Activated naive CD4-positive, alpha-beta T cell treated with Interleukin-2 at 50 U/mL for 16 hours (primary cell): ENCODE measurements at places on chromosomes 5 and 9.
A peak's percentile ranks its signal among the peaks of the same experiment; 100 is the strongest.

- DNase-seq = no peak
These were observed 269.9 kb downstream of the MAN2A1 start for GRCh38 chr5:109959652-109960051.

- no peak for DNase-seq
These were observed 10.5 kb upstream of the GDNF start for GRCh38 chr5:37850226-37850865.

DNA sequence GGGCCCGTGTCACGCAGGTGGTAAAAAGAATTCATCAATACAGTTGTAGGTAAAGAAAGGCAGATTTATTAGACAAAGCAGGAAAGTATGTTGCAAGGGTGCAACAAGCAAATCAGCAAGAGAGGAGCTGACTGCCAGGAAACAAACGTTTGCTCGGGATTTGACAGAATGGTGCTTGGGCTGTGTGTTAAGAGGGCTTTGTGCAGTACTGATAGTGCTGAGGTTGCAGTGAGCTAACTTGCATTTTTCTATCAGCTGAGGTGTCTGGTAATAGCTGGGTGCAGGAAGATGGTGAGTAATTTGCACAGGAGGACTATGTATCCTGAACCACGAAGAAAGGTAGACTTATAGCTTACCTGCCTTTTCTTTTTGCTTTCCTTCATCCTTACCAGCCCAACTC is 3.9 kb upstream of the RARS1 start:
- DNase-seq = no peak

GRCh38 chr9:4833781-4834560 is 41.2 kb downstream of the RCL1 start:
- DNase-seq = no peak

- no peak for DNase-seq
These were observed 42.7 kb downstream of the RIGI start for GRCh38 chr9:32483343-32483742.

DNA sequence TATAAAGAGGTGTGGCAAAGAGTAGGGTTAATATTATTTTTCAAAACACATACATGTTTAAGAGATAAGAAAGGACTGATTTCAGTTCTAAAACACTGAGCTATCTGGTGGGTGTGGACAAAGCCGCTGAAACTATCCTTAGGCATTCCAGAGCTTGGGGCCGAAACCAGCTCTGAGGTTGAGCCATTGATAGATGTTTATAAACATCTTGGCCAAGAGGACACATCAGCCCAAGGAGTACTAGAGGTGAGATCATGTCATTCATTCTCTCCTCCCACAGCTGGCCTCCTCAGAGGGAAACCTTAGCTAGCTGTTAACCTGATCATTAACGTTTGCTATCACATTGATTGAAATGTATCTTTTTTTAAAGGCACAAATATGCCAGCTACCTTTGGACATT is 89.9 kb downstream of the NLN start:
- no peak for DNase-seq

DNA sequence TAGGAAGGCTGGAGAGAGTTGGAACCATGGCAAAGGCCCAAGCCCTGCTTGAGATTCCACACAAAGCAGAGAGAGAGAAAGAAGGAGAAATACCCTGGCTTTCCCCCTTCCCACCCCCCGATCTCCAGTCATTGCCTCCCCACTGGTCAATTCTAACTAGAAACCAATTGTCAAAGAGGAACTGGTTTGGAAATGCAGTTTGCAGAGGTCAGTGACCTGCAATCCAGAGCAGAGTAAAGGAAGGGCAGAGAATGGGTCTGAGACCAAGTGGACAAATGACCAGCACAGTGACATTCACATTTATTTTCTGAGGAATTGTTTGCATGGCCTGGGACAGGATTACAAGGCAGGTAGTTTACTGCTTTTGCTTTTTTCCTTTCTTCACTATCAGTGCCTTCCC is 37.5 kb upstream of the ZFYVE16 start:
- DNase-seq = no peak

DNA sequence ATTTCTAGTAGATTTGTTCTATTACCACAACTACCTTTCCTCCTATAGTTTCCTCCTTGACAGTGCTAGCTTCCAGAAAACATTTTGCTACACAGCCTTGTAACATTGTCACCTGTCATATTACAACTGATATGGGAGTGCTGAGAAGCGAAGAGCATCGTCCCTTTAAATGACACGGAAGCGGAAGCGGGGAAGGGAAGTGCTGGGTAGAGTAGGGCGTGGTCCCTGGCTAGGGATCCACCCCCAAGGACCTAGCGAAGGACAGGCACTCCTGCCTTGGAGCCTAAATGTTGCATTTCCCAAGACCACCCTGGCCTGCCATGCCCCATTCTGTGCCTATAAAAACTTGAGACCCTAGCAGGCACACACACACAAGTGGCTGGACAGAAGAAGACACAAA is 57.4 kb upstream of the RANBP6 start:
- no peak for DNase-seq

- peak; percentile 33 for DNase-seq
These were observed 28.3 kb upstream of the TGFBR1 start for GRCh38 chr9:99076483-99077171.

DNA sequence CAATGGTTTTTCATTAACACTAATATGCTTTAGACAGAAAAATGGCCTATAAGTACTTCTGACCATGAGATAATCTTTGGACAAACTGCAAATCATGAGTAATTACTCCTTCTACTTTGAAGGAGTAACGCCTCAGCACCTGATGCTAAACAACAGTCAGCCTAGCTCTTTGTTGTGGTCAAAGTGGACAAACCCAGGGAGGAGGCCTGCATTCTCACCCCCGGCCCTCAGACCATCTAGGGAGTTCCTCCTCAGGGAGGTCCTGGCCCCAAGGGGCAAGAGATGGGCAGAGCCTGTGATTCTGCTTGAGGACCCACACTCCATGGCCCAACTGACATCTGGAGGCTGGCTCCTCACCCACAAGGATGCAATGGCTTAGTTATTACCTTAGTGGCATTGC is 48.2 kb upstream of the ANGPTL2 start:
- DNase-seq = no peak

DNA sequence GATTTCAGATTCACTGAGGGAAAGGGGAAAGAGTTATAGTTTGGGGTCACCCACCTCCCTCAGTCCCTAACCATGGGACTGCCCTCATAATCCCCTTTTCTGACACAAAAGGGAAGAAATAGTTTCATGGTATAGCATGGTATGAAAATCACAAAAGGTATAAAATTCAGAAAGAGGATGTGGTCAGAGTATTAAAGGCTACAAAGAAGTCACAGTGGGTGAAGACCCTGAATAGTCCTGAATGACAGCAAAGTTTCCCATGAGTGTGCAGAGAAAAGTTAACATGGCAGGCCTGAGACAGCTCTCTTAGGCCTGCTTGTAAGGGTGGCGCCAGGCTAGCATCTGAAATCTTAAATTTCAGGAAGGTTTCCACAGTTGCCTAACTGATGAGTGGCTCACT is 290.6 kb upstream of the ZNF608 start:
- no peak for DNase-seq

DNA sequence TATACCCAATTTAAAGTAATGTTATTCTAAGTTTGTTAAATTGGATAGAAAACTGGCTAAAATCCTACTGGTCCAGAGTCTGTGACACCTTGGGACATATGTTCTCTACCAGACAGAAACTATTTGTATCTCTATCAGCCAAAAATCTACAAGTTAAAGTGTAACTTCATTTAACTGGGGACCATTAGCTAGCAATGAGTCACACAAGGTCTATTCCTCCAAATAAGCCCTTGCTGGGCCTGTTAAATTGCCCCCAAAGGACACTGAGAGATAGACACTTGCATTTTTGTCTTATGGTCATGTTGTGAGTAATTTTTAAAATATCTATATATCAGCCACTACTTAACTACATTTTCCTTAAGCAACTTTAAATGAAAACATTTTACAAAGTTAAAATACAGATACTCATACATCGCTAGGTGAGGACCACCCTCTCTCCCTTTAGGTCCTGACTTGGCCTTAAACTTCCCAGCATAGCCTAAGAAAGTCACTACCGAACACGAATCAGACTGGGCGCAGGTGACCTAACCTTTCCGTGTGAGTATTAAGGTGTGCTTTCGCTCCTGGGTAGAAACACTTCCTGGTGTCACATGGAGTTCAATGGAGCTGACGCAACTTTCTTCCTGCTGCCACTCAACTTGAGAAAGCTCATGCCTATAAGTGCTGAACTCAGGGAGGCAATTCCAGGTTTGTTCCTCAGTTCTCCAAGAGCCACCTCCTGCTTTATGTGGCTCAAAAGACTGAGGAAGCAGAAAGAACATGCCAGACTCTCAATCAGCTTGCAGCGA is 249.1 kb downstream of the DIRAS2 start:
- no peak for DNase-seq

- DNase-seq = no peak
These were observed 17.5 kb downstream of the VLDLR start for GRCh38 chr9:2638871-2639673.

- DNase-seq = no peak
These were observed 5.7 kb downstream of the IL3 start for GRCh38 chr5:132065951-132066701.

DNA sequence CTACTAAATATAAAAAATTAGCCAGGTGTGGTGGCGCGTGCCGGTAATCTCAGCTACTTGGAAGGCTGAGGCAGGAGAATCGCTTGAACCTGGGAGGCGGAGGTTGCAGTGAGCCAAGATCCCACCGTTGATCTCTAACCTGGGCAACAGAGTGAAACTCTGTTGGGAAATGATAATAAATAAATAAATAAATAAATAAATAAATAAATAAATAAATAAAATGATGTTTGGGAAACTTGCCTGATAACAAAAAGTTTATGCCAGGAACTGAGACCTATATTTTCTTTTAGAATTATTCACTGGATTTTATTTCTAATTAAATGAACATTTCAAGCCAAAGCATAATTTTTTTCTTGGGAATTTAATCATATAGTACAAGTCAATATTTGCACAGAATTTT is 189.3 kb upstream of the CTNND2 start:
- DNase-seq = no peak

- DNase-seq = no peak
These were observed 33.3 kb downstream of the FBXO10 start for GRCh38 chr9:37542895-37543294.

DNA sequence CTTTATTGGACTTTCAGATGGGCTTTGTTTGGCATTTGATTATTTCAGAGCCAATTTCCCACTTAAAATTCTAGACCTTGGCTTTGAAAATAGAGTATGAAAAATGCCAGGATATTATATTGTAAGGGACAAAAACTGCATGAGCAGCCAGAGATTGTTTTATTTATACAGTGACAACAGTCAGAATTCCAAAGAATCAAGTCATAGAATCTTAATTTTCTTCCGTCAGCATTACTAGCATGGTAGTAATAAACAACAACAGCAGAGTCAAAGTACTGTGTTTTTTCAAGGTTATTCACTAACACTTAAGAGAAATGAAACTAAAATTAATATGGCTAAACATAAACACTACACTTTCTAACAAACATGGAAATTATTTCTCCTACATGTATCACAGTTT is 52.2 kb downstream of the MLLT3 start:
- no peak for DNase-seq

DNA sequence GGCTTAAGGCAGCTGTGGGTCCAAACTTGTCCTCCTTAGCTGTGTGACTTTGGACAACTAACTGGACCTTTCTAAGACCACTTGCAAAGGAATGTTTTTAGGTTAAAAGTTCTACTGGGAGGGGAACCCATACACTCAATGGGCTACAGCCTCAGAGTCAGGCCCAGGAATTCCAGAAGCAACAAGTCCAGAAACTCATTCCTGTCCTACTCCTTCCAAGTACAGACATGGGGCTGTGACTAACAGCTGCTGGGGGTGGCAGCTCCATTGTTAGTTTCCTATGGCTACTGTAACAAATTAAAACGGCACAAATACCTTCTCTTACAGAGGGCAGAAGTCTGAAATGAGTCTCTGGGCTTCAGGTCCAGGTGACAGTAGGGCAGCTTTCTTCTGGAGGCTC is 12.4 kb upstream of the AKNA start:
- no peak for DNase-seq

GRCh38 chr5:89441965-89442364 is 559.0 kb upstream of the MEF2C start:
- no peak for DNase-seq

DNA sequence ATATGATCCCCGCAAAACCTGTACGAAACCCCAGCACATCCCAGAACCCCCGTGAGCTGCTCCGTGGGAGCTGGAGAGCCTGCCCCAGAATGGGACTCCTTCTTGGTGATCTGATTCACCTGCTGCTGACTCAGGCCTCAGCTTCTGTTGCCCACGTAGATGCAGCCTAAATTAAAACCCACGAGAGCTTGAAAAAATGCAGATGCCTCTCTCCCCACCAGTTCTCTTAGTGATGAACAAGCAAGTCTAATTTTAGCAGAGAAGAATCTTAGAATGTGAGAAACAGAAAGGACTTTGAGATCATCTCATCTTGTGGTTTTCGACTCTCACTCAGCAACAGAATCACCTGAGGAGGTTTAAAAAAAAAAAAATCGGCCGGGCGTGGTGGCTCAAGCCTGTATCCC is 57.6 kb downstream of the TMOD1 start:
- no peak for DNase-seq

DNA sequence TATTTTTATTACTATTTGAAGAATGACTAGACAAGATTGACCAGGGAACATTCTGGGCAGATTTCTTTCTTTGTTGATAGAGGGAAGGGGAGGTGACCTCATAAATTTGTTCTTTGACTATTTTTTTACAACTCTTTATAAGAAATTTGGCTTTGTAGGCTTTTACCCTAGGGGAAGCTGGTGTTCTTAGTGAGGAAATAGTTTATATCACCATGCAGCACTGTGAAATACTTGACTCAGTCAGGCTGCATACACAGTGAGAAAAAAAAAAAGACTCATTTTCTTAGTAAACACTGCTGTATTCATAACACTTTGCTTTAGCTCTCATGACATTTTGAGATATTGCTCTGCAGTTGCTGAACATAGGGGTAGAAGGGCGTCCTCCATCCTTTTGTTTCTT is 336.6 kb upstream of the PIK3R1 start:
- DNase-seq = no peak

DNA sequence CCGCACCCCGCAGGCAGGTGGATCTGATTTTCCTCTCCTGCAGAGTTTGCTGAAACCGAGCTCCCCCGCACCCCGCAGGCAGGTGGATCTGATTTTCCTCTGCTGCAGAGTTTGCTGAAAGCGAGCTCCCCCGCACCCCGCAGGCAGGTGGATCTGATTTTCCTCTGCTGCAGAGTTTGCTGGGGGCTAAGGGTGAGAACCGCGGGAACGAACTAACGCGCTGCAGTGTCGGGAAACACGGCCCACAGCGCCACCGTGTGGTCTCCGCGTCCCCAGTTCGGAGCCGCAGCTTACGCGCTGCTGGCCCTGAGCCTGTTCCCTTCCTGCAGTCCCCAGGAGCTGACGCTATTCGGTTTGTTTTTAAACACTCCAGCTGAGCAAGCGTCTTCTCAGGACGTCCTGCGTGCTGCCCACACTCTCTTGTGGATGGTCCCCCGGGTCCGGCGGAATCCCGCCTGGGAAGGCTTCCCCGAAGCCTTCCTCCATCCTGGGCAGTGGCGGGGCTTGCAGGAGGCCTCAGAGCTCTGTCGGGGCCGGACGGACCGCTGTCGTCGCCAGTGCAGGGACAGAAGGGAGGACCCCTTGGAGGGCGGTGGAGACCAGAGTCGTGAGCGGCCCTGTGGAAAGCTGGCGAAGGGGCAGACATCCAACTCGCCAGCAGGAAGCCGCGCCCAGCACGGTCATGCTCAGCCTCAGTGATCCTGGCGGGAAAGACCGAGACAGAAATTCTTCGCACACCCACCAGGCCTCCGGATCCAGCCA is 121.2 kb upstream of the LPCAT1 start:
- peak; percentile 80 for DNase-seq
